ENCODE measurements at places on chromosomes 16 and 17. TPM values are rescaled to one million over a fixed set of nuclear protein-coding genes. Genes with fewer than 3 reads are reported as not detected.
A peak's percentile ranks its signal among the peaks of the same experiment; 100 is the strongest.

DNA sequence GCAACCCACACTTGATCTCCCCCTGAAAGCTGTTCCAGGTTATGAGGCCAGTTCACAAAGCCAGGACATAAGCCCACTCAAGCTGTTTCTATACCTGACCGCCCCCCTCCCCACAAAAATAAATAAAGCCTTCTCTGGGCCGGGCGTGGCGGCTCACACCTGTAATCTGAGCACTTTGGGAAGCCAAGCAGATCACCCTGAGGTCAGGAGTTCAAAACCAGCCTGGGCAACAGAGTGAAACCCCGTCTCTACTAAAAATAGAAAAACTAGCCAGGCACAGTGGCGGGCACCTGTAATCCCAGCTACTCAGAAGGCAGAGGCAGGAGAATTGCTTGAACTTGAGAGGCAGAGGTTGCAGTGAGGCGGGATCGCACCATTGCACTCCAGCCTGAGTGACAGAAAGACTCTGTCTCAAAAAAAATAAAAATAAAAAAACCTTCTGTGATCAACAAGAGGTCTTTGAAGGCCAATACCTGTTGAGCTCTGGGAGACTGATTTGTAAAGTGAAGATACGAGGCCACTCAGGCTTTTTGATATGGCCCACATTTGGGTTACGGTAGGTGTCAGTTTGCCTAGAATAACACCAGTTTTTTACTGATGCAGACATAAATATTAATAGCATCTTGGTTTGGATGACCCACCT is 2.2 kb downstream of the KDM8 start:
- H3K4me1 ChIP-seq = peaks cover 18% of the 10 kb centered on the region
- peaks cover 3% of the 10 kb centered on the region for H3K36me3 ChIP-seq
- no peak overlapping the region for H3K27ac ChIP-seq
- no peaks in the 10 kb centered on the region for H3K27me3 ChIP-seq
- no peak for DNase-seq

DNA sequence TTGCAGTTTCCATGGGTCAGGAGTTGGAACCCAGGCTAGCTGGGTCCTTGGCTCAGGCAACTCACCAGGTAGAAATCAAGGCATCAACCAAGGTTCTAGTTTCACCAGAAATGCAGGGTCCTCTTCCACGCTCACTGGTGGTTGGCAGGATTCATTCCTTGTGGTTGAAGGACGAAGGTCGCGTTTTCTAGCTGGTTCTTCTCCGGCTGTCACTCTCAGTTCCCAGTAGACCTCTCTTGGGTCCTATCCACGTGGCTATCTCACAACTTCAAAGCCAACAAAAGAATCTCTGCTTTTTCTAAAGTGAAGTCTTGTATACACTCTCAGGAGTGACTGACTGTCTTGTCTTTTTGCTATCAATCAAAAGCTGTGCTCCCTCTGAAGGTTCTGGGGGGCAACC is 146.3 kb upstream of the NOL11 start:
- no peak overlapping the region for H3K27ac ChIP-seq
- H3K36me3 ChIP-seq = peaks cover 3% of the 10 kb centered on the region
- no peak overlapping the region for H3K4me3 ChIP-seq
- no peaks in the 10 kb centered on the region for H3K4me1 ChIP-seq
- no peak for DNase-seq

DNA sequence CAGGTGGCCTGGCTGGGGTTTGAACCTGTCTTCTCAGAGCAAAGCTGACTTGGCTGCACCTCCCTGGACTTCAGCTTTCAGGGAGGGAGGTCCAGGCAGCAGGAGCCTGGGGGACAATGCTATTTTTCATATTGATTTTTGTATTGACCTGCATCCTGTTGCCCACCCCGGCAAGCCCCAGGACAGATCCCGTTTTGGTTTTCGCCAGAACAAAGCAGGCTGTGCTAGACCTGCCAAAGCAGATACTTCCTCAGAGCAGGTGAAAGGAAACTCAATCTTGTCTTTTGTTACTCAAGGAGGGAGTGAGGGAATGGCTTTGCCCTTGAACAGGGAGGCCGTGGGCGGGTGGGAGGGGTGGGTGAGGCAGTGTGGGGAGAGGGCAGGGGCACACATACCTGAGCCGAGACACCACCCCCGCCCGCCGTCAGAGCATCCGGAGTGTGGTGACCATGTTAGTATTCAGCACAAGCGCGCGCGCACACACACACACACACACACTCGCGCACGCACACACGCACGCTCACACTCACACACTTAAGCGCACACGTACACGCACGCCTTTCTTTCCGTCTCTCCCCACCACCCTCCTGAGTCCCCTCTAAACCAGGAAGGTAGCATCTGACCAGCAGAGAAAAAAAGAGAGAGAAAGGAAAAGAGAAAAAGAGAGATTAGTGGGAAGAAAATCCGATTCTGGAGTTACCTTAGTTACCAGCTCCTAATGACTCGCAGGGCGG is 59.5 kb downstream of the RAI1 start:
- H3K27ac ChIP-seq = peak overlapping the region; percentile 65
- DNase-seq = no peak
- peaks cover 60% of the 10 kb centered on the region for H3K4me1 ChIP-seq
- H3K4me3 ChIP-seq = no peak overlapping the region

DNA sequence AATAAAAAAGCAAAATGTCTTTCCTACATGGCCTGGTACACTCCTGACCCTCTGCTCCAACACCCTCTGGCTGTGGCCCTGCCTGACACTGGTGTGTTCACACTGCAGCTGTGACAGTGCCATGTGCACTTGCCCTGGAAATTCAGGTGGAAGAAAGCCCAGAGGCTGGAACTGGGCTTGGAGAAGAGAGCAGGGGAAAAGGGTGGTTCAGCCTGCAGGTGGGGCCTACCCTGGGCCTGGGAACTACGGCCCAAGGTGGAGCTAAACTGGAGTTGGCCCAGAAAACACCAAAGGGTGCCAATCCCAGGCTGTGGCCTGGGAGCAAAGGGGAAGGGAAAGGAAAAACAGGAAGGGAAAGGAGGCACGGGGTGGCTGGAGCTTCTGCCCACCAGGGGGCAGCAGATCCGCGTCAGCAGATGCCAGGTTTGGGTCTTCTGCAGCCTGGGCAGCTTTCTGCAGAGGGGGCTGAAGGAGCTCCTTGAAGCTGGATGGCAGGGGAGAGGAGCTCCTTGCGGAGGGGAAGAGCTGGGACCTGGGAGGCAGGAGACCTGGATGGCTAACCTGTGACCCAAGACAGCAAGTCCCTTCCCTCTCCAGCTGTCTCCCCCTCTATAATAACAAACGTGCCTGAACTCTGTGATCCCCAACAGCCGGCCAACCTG is 15.4 kb upstream of the CTCF start:
- H3K4me1 ChIP-seq = peaks cover 11% of the 10 kb centered on the region
- DNase-seq = no peak
- no peaks in the 10 kb centered on the region for H3K27me3 ChIP-seq
- peak overlapping the region; percentile 59 for H3K27ac ChIP-seq
- peaks cover 12% of the 10 kb centered on the region for H3K36me3 ChIP-seq
- H3K4me3 ChIP-seq = no peak overlapping the region

DNA sequence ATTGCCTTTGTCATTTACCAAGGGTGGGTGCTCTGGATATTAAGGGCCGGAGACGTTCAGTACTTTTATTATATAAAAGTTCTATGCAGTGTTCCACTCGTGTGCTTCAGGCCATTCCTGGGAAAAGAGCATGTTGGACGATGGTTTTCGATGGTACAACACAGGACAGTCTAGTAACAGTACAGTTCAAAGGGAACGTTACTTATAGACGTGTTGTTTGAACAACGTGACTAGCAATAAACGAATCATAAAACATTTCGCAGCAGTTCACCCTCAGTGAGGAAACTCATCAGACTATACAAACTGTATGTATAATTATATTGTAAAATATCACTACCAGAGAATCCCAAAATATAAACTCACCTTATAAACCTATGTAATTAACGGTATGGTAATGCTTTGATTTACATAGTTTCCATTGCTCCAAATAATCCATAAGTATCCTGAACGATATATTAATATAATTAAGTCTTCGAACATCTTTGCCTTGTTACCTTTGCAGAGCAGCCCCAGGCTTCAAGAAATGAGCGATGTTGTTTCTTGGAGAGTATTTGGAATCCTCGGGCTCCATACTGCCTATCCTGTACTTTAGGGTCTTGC is 589 bp downstream of the NMT1 start:
- H3K4me3 ChIP-seq = peak overlapping the region; percentile 98
- H3K27me3 ChIP-seq = no peaks in the 10 kb centered on the region
- H3K4me1 ChIP-seq = peaks cover 50% of the 10 kb centered on the region
- no peak for DNase-seq
- H3K27ac ChIP-seq = peak overlapping the region; percentile 100

- peaks cover 55% of the 10 kb centered on the region for H3K27me3 ChIP-seq
- no peak for DNase-seq
- no peak overlapping the region for H3K4me3 ChIP-seq
- no peak overlapping the region for H3K27ac ChIP-seq
Observed at GRCh38 chr17:49460401-49460800, 34.7 kb upstream of the NGFR start.

DNA sequence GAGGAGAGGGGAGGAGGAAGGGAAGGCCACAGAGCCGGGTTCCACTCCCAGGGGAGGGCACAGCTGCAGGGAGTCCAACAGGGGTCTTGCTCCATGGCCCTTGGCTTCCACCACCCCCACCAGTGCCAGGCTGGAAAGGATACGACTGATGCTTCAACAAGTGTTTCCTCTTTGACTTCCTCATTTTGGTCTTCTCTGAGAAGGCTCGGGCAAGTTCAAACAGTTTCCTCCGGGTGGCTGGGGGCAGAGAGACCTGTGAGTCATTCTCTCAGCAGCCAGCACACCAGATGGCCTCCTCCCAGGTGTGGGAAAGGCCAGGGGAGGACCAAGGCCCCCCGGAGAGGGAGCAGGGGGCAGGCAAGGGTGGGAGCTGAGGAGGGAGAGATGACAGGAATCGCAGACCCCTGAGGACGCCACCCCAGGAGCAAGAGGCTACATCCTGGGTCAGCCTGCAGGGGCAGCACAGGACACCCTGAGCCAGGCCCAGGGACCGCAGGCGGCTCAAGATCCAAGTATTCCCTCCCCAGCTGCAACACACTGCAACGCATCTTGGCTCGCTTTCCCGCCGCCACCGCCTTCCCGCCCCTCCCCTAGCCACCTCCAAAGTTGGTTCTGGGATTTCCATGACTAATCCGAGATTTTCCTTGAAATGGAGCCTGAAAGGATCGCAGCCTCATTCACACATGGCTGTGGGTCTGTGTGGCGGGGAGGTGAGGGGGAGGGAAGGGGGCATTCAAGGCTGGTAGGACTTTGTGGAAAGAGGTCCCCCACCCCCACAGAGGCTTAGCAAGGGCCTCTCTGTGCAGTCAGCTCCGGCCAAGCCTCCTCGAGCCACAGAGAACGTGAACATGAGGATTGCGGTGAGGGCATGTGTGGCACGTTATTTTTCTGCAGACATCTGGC is 18.4 kb upstream of the MRPS23 start:
- peak overlapping the region; percentile 6 for H3K4me3 ChIP-seq
- peak overlapping the region; percentile 72 for H3K27ac ChIP-seq
- H3K36me3 ChIP-seq = peaks cover 26% of the 10 kb centered on the region
- H3K27me3 ChIP-seq = no peaks in the 10 kb centered on the region
- peaks cover 37% of the 10 kb centered on the region for H3K4me1 ChIP-seq

GRCh38 chr16:65548470-65548869 is 426.6 kb upstream of the CDH11 start:
- peak overlapping the region; percentile 92 for H3K27ac ChIP-seq
- H3K27me3 ChIP-seq = no peaks in the 10 kb centered on the region
- H3K4me1 ChIP-seq = peaks cover 54% of the 10 kb centered on the region
- DNase-seq = no peak
- H3K36me3 ChIP-seq = peaks cover 4% of the 10 kb centered on the region
- peak overlapping the region; percentile 55 for H3K4me3 ChIP-seq

DNA sequence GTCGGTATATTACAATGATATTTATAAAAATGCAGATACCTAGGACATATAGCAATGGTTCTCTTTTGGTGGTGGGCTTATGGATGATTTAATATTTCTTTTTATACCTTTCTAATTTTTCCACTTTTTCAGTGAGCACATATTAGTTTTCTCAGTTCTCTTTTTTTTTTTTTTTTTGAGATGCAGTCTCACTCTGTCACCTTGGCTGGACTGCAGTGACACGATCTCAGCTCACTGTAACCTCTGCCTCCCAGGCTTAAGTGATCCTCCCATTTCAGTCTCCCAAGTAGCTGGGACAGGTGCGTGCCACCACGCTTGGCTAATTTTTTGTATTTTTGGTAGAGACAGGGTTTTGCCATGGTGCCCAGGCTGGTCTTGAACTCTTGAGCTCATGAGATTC is 15.1 kb downstream of the MAP3K14 start:
- H3K27ac ChIP-seq = no peak overlapping the region
- peaks cover 51% of the 10 kb centered on the region for H3K4me1 ChIP-seq
- H3K4me3 ChIP-seq = no peak overlapping the region
- DNase-seq = no peak
- no peaks in the 10 kb centered on the region for H3K36me3 ChIP-seq
- H3K27me3 ChIP-seq = no peaks in the 10 kb centered on the region

DNA sequence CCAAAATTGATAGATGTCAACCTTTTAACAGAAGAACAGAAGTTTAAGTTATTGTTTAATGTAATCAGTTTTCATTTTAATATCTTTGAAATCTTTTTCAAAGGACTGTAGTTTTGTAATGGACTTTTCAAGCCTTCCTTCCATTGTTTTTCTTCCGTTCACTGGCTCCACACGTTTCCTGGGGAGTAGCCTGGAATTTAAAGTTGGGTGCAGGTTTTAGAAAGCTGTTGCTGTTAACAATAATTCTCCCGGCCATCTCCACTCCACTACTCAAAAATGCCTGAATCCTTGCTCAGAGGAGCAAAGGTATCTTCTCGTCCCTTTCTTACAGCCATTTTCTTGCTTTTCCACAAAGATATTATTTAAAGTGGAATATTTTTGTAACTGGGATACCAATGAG is 4.7 kb upstream of the COQ7 start:
- no peaks in the 10 kb centered on the region for H3K27me3 ChIP-seq
- H3K4me3 ChIP-seq = no peak overlapping the region
- no peaks in the 10 kb centered on the region for H3K36me3 ChIP-seq
- H3K4me1 ChIP-seq = peaks cover 6% of the 10 kb centered on the region
- DNase-seq = no peak
- H3K27ac ChIP-seq = peak overlapping the region; percentile 37

DNA sequence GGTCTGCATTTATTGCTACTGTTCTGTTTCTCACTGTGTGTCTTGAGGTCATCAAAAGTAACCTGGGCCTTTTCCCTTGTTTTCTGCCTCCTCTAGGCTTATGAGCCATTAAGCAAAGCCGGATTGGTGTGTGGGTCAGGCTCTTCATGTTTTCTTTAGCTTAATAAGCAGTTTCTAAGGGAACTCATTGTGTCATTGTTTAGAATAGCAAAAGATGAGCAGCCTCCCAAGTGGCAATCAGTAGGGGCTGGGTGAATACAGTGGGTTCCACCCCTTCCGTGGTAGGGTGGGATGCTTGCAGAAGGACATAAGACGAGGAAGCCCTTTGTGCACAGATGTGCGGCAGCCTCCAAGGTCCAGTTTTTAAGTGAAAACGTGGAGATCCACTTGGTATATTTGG is 34.5 kb downstream of the ABCC1 start:
- peak overlapping the region; percentile 80 for H3K27ac ChIP-seq

GRCh38 chr16:86476956-86477534 is 33.3 kb upstream of the FOXF1 start:
- DNase-seq = no peak
- H3K27ac ChIP-seq = no peak overlapping the region
- H3K4me3 ChIP-seq = no peak overlapping the region
- H3K4me1 ChIP-seq = peaks cover 6% of the 10 kb centered on the region

GRCh38 chr17:56203430-56203829 is 50.2 kb downstream of the ANKFN1 start:
- peaks cover 5% of the 10 kb centered on the region for H3K27me3 ChIP-seq
- DNase-seq = no peak
- H3K4me3 ChIP-seq = no peak overlapping the region

Gene NHLRC4
- total RNA-seq = not detected

Gene GINS3
- total RNA-seq = 1.9 TPM

Gene TXNL4B
- total RNA-seq = 8.7 TPM

Gene LUC7L3
- total RNA-seq = 99.0 TPM
